ENCODE measurements at places on chromosomes 16 and 17. TPM values are rescaled to one million over a fixed set of nuclear protein-coding genes. Genes with fewer than 3 reads are reported as not detected.

GRCh38 chr17:83079766-83080578, 563 bp downstream of the METRNL start:
- DNase-seq = no peak

GRCh38 chr17:57268181-57268580, 11.9 kb downstream of the MSI2 start:
- DNase-seq = no peak

DNA sequence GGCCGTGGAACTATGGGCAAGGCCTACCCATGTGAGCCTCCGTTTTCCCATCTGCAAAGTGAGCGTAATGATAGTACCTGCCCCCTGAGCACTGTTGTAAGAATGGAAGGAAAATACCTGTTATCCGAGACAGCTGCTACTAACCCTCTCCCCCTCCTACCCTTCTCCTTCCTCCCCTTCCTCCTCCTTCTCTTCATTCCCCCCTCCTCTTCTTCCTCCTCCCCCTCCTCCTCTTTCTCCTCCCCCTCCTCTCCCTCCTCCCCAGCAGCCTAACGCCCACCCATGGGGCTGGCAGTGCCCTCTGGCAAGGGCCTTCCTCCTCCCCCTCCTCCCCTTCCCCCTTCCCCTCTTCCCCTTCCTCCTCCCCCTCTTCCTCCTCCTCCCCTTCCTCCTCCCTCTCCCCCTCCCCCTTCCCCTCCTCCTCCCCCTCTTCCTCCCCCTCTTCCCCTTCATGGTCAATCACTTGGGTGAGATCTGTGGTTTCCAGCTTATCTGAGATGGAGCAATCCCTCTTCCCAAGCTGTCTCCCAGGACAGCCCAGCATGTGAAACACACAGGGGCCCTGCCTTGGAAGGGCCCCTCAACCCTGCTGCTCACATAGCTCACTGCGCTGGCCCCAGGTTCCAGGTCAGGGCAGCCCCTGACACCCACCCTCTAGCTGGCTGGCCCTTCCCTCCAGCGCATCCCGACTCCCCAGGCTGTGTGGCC, 6.4 kb downstream of the ZFPM1 start:
- no peak for DNase-seq

DNA sequence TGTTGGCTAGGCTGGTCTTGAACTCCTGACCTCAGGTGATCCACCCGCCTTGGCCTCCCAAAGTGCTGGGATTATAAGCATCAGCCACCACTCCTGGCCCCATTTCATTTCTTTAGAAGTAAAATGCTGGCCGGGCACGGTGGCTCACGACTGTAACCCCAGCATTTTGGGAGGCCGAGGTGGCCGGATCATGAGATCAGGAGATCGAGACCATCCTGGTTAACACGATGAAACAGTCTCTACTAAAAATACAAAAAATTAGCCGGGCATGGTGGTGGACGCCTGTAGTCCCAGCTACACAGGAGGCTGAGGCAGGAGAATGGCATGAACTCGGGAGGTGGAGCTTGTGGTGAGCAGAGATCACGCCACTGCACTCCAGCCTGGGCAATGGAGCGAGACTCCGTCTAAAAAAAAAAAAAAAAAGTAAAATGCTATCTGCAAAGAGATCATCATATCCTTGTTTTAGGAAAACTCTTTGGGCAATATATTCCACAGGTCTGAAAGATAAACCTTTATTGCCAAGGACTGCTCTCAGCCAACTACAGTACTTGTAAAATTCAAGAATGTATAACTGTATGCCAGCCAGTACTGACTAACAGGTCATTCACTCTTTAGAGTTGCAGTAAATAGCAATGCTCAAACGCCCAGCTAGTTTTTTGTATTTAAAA, 3.8 kb downstream of the GJC1 start:
- no peak for DNase-seq

DNA sequence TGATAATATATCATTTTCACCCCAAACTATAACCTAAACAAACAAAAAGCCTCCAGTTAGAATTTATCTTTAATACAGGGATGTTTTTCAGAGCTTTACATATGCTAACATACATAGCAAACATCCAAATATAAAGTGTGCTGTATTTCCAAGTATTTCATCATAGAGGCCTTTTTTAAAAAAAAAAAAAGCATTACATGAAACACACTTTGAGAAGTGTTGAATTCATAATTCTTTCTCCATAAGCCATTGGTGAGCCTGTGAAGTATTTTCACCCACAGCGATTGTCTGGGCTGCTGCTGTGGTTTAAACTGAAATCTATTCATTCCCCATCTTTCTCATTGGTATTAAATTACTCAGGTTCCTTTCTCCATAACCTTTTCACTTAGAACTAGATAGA, 503.4 kb upstream of the CDH8 start:
- DNase-seq = no peak

DNA sequence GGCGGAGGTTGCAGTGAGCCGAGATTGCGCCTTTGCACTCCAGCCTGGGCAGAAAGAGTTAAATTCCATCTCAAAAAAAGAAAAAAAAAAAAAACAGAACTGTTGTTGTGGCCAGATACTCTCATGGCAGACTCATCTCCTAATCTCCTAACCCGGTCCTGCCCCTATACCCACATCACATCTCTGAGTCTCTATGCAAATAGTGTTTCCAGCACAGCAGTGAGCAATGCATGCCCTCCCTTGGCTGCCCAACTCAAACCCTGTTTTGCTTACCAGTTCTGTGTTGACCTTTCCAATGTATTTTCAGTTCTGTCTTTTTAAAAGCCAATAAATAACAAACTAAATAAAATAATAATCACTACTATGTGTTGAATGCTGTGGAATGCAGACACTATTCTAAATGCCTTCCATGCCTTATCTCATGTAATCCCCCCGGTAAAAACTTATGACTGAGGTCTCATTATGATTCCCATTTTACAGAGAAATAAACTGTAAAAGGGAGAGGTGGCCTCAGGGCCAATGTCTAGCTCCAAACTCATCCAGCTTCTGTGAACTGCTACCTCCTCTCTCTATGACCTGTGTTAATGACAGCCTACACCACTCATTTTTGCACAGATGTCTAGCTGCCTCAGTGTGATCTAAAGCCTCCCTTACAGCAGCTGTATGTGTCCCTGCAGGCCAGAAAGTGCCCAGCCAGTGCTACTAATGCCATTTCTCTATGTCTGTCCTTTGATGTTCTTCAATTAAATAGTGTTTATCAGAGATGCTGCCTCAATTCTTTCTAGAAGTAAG, 289.8 kb downstream of the HS3ST3B1 start:
- DNase-seq = no peak

DNA sequence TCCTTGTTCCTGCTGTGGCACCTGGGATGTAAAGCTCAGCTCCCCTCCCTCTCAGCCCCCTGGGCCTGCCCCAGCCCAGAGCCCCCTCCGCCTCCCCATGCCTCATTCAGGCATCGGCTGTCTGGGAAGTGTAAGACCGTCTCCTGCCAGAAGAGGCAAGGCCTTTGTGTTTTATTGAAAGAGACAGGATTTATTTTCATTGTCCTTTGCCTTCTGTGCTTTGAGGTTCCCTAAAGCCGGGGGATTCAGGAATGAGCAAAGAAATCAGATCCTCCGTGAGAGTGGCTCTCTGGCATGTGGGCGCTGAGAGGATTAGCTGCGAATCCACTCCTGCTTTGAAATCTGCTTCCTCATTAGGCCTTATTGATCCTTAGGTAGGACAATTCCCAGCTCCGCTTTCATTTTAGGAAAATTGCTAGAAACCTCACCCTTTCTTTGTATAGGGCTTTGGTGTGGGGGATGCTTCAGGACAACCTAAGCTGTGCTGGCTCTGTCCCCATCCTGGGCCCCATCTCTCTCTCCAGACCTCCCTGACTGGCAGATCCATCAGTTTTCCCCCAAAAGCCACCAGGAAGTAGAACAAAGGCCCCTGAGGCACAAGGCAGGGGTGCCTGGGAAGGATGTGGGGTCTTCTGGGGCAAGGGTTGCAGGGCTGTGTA, 211.5 kb upstream of the TNRC6C start:
- DNase-seq = no peak

SLC35G6 gene
- polyA plus RNA-seq = not detected

- DNase-seq = no peak
Observed at GRCh38 chr17:83174362-83175118, 95.1 kb downstream of the METRNL start.

DNA sequence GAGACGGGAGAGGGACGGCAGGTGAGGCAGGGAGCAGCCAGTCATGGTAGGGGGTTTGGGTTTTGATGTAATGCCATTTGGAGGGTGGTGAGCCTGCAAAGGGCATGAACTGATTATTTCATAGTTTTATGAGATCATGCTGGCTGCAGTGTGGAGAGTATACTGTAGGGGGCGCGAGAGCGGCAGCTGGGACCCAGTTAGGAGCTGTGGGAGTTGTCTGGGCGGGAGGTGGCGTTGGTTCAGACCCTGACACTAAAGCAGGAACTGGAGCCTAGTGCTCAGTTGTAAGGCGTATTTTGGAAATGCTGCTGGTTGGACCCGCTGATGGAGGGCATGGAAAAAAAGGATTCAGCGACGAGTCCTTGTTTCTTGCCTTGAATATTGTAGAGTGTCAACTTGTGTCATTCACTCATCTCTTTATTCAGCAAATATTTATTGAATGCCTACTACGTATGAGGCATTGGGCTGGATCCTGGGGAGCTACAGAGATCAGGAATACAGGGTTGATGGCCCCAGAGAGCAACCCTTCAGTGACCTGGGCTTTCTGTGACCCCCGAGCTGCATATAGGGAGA, 23.7 kb upstream of the KDM8 start:
- DNase-seq = peak; percentile 83

DNA sequence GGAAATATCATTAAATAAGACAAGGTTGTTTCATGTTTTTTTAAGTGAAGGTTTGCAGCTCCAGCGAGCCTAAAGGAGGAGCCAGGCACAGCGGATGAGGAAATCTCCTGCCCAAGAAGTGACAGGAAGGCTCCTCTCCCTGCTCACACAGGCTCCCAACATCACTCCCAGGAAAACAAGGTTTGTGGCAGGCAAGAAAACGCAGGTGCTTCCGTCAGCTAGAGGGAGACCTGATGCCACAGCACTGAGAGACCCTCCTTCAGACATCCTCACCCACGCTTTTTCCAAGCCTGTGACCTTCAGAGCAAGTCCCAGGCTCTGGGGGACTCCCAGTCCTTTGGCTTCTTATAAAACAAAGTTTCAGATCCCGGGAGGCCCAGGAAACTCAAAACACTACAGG, 89.7 kb downstream of the ZNF423 start:
- DNase-seq = no peak

DNA sequence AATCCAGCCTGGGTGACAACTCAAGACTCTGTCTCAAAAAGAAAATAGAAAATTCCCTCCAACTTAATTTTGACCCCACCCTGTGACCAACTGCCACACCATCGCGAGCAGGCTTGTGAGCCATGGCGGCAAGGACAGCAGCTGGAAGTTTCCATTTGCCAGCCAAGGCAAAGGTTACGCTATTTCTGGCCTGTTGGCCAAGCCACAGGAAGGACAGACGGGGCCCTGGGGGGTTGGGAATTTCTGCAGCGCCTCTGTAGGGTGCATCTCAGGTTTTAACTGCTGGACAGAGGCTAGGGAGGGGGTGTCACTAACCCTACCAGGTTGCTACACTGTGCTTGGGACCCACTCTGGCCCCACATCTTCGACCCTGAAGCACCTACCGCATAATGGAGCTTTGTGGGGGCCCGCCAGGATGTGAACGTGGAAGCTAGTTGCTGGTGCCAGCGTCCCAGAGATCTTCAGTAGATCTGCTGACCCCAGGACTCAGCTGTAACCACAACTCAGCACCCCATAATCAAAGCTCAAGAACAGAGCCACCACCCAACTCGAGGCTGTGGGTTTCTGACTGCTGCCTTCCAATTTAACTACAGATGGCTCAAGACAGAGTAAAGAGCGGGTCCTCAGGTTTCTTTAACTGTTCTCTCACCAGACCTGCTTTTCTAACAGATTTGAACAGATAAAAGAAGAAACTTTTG, 10.9 kb downstream of the KIFC3 start:
- DNase-seq = no peak

DNA sequence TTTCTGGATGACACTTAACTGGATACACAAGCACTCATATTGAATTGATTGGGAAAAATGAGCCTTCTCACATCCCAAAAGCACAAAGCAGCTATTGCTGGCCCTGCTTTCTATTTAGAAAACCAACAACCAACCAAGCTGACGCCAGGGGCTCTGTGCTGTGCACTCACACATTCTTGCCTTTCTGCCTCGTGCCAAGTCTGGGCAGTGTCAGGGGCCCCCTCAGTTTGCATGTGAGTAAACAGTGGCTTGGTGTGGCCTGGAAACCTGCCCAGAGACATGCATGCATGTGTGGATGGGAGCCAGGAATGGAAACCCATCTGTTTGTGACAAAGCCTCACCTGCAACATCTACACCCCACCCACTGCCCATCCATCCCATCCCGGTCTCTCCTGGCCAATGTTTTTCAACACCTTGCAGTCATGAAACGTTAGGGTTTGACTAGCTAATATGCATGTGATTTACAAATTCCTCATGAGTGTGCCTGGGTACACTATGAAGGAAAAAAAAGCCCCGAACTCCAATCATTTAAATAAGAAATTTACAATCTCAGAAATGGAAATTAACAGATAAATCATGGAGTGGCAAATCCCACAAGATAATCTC, 20.4 kb downstream of the MIEF2 start:
- DNase-seq = no peak

C1QTNF1 gene
- not detected for polyA plus RNA-seq

PIPOX gene
- polyA plus RNA-seq = not detected

- peak; percentile 22 for DNase-seq
Observed at GRCh38 chr17:68197091-68197996, 50.5 kb upstream of the AMZ2 start.

- DNase-seq = no peak
Observed at GRCh38 chr17:74632617-74633016, 9.1 kb upstream of the CD300E start.

- no peak for DNase-seq
Observed at GRCh38 chr17:71460943-71461342, 659.9 kb upstream of the SOX9 start.

NEUROD2 gene
- polyA plus RNA-seq = not detected

DNA sequence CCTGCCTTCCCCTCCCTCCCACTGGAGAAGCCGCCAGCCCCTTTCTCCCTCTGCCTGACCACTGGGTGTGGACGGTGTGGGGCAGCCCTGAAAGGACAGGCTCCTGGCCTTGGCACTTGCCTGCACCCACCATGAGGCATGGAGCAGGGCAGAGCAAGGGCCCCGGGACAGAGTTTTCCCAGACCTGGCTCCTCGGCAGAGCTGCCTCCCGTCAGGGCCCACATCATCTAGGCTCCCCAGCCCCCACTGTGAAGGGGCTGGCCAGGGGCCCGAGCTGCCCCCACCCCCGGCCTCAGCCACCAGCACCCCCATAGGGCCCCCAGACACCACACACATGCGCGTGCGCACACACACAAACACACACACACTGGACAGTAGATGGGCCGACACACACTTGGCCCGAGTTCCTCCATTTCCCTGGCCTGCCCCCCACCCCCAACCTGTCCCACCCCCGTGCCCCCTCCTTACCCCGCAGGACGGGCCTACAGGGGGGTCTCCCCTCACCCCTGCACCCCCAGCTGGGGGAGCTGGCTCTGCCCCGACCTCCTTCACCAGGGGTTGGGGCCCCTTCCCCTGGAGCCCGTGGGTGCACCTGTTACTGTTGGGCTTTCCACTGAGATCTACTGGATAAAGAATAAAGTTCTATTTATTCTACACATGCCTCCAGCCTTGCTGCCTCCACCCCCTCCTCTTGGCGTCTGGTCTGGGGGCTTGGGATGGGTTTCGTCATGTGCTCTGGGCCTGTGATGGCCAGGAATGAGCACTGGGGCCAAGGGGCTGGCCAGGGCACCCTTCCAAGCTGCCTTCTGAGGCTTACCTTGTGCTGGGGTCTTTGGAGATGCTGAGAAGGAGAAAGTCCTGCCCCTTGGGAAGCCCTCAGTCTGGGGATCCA, 7.3 kb downstream of the GJD3 start:
- DNase-seq = no peak

All from CD4-positive, alpha-beta memory T cell (primary cell).